MCF 10A (cell line): ENCODE measurements at places on chromosomes 13 and 19. TPM values are rescaled to one million over a fixed set of nuclear protein-coding genes. Genes with fewer than 3 reads are reported as not detected.

DNA sequence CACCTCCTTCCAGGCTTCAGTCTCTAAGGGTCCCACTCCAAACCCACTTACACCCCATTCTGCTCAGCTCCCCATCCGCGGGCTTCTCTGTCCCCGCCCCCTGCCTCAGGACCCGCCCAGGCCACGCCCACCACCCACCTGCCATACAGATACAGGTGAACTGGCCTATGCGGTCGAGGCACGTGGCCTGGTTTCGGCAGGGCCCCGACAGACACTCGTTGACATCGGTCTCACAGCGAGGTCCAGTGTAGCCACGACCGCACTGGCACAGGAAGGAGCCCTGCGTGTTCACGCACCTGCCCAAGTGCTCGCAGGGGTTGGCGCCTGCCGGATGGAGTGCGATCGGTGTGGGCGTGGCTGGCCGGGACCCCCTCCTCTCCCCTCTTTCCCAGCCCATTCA is 11.9 kb downstream of the NOTCH3 start:
- no peak for DNase-seq

DNA sequence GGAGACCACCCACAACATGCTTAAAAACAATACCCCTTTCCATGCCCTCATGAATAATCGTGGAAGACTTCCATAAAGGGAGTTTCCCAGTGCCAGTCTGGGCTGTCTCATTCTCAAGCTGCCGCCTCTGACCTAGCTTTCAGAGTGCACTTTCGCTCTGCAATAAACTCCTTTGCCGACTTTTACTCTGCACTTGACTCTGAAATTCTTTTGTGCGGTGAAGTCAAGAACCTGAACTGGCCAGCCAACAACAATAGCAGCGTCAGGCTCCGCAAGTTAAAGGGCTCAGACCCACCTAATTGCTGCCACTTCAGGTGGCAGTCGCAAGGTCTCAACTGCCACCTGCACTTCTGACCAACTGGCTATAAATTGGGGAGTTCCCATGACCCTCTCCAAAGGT is 10.3 kb upstream of the LEUTX start:
- DNase-seq: no peak

- DNase-seq: peak; percentile 46
These were observed 776 bp downstream of the DNAJC3 start for GRCh38 chr13:95677564-95678266.

DNA sequence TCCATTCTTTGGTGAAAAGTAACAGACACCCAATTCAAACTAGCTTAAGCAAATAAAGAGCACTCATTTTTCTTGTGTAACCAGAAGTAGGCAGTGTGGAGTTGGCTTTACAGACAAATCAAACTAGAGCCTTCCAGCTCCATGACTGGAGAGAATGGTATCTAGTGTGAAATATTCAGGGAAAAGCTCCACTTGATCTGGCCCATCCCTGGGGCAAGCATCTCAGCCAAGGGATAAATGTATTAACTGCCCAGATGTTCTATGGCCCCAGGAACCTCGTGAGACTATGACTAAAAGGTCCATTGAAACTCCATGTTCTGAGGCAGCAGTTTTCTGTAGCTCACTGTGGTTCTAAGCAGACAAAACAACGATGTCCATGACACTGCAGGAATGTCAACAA is 49.9 kb downstream of the TBC1D4 start:
- DNase-seq: no peak

The C13orf42 gene
- total RNA-seq: not detected in 2 replicates

The TBC1D4 gene
- total RNA-seq: 6.6 and 9.3 TPM in 2 replicates
